ENCODE measurements at places on chromosomes 2 and 18. TPM values are rescaled to one million over a fixed set of nuclear protein-coding genes. Genes with fewer than 3 reads are reported as not detected.

DNA sequence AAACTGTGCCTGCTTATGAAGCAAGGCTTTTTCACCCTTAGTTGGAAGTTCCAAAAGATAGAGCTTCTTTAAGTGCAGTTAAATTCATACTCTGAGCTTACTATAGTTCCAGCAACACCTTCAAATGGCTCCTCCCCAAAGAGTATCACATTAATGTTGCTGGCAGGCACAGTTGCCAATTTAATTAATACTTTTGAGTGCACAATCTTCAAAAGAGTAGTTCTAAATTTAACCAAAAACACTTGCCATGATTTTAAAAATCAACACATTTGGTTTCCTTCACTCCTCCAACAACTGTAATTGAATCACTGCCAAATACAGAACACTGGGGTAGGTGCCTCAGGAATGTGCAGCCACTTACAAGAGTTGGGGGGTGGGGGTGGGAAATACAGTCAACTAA, 150.6 kb upstream of the UBE2E3 start:
- DNase-seq = no peak

DNA sequence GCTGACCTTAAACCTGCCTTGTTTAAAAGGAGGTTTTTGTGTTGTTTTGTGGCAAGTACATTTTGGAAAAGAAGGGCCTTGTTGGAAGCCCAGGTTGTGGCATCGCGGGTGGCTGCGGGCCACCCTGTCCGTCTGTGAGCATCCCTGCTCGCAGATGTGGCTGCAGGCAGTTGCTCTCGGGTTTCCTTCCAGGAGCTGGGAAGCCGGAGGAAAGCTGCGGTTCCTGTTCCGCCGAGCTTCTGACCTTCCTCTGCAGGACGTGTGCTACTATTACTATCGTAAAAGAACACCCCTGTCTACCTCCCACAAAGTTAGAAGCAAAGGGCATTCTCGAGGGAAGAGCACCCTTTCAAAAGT, 766 bp downstream of the MFF start:
- DNase-seq = no peak

DNA sequence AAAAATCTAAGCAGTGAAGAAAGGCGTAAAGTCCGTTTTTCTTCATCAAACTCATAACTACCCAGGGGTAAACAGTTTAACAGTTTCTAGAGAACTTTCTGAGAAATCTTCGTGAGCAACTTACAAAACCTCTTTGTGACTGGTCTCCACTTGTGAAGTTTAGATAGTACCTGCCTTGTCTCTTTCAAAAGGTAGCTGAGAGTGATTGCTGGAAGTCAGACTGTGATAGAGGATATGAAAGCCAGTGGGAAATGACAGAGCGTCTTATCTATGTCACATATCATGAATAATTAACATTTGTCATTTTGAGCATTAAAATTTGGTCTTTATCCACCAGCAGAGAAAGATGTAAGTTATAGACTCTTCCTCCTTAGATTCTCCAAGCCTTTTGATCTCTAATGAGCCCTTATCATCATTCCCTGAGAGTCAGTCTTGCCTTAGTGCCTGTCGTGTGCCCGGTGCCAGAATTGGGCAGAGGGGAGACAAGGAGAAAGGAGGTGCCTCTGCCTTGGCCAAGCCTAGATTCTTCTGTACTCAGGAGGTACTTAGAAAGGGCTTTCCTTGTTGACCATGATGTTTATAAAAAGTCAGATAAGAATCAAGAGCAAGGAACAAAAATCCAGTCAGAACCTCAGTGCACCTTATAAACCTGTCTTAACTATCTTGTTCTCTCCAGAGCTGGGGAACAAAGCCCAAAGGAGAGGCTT, 205.1 kb upstream of the EPAS1 start:
- no peak for DNase-seq

GRCh38 chr2:31049264-31049663, 89.0 kb downstream of the GALNT14 start:
- no peak for DNase-seq

- no peak for DNase-seq
These were observed 24.7 kb downstream of the BABAM2 start for GRCh38 chr2:27915191-27915590.

DNA sequence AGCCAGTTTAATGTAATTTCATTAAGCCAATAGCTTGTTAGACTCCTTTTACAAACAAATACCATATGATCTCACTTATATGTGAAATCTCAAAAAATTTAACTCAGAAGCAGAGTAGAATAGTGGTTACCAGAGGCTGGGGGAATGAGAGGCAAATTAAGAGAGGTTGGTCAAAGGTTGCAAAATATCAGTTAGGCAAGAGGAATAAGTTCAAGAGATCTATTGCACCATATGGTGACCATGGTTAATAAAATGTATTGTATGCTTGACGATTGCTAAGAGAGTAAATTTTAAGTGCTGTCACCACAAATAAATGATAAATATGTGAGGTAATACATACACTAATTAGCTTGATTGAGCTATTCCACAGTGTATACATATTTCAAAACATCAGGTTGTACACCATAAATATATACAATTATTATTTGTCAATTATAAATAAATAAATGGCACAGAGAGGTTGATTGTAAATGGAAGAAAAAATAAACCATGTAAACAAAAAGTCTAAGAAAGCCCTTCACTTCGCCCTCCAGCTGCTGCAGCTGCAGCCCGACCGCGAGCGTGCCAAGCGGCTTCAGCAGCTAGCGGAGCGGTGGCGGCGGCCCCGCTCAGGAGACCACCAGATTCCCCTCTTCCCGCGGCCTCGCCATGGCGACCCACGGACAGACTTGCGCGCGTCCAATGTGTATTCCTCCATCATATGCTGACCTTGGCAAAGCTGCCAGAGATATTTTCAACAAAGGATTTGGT, 23.0 kb upstream of the ACTR2 start:
- DNase-seq = no peak

DNA sequence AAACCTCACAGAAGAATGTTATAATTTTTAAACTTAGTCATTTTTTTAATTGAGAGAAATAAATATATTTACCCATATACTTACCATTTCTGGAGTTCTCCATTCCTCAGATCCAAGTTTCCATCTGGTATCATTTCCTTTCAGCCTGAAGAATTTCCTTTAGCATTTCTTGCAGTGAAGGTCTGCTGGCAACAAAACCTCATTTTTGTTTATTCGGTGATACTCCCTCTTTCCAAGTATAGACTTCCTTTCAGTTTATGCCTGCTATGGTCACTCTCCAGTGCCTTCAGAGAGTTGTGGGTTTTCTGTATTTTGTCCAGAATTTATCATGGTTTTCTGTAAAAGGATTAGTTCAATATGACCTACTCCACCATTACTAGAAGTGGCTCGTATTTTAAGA, 17.0 kb downstream of the WDPCP start:
- no peak for DNase-seq

DNA sequence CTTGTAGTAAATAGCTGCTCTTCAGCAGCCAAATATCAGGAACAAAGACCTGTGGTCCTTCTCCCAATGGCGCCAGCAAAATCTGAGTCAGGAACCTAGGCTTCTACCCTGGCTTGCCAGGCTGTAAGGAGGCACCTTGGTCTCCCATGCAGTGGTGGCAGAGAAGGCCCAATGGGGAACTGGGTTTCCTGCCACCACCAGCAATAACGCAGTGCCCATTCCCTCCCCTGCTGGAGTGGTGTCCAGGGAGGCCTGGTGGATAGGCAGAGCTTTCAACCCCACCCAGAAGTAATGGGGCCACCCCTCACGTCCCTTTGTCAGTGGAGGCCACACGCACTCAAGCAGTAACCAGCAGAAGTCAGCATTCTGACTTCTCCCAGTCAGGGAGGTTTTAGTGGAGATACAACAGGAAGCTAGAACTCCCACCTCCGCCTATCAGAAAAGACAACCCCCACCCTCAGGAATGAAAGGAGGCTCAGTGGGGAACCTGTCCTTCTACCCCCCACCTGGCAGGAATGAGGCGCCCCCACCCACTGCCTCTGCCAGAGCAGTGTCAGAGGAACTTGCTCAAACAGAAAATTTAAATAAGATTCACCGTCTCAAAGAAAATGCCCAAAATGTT, 132.4 kb downstream of the COPS8 start:
- DNase-seq = no peak

- no peak for DNase-seq
These were observed 4.3 kb upstream of the SPATA3 start for GRCh38 chr2:230991598-230991997.

- DNase-seq = no peak
These were observed 158.0 kb upstream of the TWIST2 start for GRCh38 chr2:238689871-238690389.

- no peak for DNase-seq
These were observed 1.6 kb downstream of the MFSD2B start for GRCh38 chr2:24011250-24012104.

DNA sequence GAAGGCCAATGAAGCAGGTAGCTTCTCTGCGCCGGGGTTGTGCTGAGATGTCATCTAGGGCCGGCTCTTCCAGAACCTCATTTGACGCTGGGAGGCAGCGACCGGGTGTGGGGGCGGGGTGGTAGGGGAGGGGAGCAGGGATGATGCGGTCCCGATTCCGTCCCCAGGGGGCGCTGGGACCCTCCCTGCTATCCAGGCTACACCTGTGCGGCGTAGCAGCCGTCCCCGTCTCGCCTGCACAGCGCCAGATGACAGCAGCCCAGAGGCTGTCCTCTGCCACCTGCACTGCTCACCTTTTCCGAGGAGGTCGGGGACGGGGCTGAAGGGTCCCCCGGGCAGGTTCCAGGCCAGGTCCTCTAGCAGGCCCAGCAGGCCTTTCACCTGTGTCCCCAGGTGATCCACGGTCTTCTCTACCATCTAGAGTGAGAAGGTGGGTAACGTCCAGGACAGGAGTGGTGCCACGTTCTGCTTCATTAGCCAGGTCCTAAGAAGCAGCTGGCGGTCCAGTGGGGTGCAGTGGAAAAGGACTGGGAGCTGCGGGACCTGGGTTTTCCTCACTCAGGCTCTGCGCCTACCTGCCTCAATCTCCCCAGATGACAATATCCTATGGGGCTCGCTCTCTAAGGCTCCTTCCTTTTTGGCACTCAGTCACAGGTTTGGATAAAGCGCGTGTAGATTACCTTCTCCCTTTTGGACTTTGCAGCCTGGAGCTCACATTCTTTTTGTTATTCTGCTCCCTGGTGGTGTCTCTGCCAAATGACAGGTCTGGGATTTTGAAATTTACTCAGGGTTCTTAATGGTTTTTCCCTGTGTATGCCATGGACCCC, 56.0 kb upstream of the RAB6C start:
- no peak for DNase-seq

DNA sequence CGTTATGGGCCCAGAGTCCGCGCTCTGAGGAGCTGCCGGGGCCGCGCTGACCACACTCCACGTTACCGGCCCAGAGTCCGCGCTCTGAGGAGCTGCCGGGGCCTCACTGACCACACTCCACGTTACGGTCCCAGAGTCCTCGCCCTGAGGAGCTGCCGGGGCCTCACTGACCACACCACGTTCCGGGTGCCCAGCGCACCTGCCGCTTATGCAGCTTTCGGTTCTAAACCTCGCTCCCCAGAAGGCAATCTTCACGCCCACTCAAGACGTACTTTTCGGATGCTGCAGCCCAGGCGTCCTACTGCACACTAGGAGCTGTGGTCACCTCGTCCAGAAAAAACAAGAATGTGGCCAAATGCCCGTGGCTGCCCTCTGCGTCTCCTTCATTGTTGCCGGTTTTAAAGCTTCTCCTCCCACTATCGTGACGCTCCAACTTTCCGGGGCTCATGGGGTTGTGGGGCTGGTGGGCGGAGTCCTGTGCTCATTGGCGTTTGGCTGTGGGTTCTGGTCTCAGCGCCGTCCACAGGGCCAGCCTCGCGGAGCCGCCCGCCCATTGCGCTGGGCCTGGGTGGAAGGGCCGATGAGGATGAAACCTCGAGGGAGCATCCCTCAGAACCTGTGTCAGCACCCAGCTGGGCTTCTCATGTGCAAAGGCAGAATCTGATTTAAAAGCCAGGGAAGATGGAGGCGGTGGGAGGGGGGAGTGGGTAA, 11.9 kb downstream of the KCNG2 start:
- DNase-seq = no peak

- no peak for DNase-seq
These were observed 723.4 kb upstream of the LRRTM4 start for GRCh38 chr2:78245394-78246135.

- no peak for DNase-seq
These were observed 5.3 kb upstream of the SH3RF3 start for GRCh38 chr2:109123586-109124201.

DNA sequence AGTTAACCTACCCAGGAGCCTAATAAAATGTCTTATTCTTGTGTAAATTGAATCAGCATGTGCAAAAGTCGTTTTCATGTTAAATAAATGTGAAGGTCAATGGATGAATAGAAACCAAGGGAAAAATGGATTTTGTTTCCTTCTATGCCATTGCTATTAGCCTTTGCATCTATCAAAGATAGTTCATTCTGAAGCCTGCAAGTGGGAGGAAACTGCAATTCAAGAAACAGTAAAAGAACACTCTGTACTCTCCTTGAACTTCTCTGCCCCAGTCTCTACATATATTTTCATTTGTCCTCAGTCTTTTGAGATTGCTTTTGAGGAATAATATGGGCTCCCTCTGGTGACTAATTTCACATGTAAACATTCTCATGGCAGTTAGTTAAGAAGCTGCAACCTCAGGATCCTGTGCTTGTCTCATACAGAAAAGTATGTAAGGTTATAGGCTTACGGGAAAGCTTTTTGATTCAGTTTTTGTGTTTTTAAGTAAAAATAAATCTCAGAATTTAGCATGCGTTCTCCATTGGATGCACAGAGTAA, 1590.0 kb upstream of the LRRTM1 start:
- DNase-seq = no peak

DNA sequence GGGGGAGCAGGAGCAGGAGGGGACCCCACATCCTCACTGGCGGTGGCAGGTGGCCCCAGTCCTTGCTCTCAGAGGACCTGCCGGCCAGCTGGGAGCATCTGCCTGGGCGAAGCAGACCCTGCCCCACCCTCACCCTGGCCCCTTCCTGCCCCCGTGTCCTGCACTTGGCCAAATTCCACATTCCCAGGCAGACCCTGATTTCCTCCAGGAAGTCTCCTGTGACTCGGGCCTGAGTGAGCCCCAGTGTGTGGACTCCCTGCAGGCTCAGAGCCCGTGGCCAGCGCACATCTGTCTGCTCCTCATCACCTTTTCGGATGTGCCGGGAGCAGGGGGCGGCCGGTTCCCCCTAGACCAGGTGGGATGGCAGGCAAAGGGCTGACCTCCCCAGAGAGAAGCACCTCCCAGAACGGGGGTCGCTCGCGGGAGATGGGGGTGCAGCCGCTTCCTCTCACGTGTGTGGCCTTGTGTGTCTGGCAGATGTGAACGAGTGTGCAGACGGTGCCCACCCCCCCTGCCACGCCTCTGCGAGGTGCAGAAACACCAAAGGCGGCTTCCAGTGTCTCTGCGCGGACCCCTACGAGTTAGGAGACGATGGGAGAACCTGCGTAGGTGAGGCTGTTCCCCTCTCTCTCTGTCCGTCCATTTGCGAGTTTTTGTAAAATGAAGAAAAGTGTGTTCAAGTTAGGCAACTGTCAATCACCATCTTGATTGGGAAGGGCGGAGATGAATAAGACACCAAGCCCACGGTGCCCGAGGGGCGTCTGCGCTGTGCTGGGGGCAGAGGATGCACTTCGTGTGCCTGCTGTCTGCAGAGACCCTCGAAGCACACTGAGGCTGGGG, 90.4 kb downstream of the TPO start:
- DNase-seq = no peak

- DNase-seq = no peak
These were observed 19.5 kb upstream of the TSPYL6 start for GRCh38 chr2:54275541-54275940.

The HOXD8 gene
- total RNA-seq = 36.1 TPM

The ABCG8 gene
- total RNA-seq = 0.15 TPM

The IGFBP5 gene
- 1,107 TPM for total RNA-seq

The EPHA4 gene
- total RNA-seq = 12.8 TPM

The L3MBTL4 gene
- total RNA-seq = 7.8 TPM

The BUB1 gene
- total RNA-seq = 0.66 TPM

The CCDC148 gene
- 1.4 TPM for total RNA-seq

The LOXHD1 gene
- 0.59 TPM for total RNA-seq

Measured in breast epithelium (tissue), 4 donors.